ENCODE measurements at places on chromosomes 7 and 10.

DNA sequence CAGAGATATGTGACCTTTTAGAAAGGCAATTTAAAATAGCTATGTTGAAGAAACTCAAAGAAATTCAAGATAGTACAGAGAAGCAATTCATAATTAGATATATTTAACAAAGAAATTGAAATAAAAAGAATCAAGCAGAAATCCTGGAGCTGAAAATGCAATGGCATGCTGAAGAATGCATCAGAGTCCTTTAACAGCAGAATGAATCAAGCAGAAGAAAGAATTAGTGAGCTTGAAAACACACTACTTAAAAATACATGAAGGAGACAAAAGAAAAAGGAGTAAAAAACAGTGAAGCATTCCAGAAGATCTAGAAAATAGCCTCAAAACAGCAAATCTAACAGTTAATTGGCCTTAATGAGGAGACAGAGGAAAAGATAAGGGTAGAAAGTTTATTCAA is 20.0 kb downstream of the ZPBP start:
- DNase-seq = no peak

GRCh38 chr7:97024209-97025129 is at the start of gene DLX5:
Gene DLX5, minus strand, starts transcription at chr7:97024831. Its CDS starts 208 bp downstream, at chr7:97024623.
- DNase-seq = no peak

DNA sequence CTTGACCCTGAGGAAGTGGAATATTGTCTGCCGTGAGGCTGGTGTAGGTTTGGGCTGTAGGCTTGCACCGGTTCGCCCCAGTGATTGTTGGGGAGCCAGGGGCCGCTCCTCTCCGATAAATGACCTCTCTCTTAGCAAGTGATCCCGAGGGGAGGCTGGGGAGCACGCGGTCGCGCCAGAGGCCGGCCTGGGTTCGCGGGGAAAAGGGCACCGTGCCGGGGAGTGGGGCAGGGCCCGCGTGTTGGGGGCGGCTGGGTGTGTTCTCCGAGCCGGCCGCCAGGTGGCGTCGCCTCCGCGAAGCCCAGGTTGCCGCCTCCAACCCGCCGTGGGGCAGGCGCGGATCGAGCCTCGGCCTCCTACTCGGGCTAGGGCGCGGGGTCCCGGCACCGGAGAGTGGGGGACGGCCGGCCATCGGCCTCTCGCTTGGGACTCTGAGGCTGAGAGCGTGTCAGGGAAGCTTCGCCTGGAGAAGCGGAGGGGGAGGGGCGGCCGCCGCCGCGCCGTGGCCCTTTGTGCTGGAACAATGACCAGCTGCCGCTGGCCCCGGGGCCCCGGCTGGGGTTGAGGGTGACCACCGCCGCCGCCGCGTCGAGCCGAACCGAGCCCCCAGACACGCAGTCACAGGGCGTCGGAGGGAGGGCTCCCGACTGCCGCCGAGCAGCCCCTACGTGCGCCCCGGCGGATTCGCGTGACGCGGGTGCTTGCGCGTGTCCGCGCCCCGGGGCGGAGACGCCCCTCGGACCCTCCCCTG is 442 bp upstream of the LZTS2 start:
- DNase-seq = peak; percentile 79

GRCh38 chr7:22295402-22296264 is 61.3 kb downstream of the RAPGEF5 start:
- DNase-seq = peak; percentile 12

DNA sequence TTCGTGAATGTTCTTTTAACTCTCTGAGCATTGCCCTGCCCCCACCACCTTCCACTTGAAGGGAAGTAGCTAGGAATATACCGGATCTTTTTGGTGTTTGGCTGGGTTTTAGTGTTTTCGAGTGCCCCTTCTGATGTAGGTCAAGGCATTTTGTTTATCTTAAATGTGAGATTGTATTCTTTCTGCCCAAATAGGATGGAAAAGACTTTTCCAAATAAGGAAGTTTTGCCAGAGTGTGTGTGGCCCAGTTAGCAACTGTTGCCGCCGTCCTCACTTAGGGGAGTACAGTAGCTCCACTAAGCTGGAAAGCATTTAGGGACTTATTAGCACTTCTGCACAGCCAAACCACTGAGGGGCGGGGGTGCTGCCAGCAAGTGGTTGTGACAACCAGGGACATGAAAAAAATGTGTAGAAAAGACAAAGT is 29.8 kb upstream of the VCL start:
- DNase-seq = peak; percentile 34

DNA sequence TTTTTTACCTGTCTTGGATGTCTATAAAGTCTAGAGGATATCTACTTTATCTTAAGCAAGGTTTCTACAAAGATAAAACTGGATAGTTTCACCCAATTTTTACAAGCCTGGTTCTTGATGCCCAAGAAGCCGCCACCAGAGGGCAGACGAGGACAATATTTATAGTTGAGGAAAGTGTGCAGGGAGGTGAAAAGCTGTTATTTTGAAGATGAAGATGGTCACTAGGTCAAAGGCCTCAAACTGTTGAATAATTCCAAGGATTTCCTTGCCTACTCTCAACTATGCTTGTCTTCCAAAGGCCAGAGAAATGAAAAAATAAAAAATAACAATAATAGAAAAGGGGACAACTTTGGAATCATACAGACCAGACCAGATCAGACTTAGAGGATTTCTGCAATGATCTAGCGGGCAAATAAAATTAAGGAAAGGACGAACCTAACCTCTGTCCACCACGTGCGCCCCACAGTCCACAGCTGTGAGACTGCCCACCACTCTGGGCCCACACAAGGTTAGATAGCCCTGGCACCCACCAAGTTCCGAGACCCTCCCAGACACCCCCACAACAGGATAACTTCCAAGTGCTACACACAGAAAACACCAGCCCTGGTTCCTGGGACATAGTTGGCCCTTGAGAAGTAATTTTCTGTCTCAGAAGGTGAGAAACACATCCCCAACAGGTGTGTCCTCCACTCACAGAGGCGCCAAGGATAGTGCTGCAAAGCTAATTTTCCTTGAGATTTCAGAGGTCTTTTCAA is 2.8 kb downstream of the PKD1L1 start:
- peak; percentile 75 for DNase-seq

DNA sequence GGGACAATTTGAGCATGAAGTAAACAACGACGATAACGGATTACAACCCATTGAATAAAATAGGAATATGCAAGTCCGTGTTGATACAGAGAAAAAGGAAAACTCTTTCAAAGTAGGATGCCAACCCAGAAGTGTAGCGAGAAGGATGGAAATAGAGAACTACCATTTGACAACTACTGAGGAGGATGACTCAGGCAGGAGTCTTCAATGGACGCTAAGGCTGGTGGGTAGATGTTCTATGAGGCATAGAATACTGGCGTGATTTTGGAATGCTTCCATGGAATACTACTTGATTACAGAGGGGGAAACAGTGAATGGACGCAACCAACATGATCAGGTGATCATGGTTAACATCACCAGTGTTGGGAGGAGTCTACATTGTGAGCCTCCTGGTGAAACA is 828 bp upstream of the CFAP70 start:
- no peak for DNase-seq

- DNase-seq = peak; percentile 99
Measured at GRCh38 chr10:35195361-35196306, 69.0 kb downstream of the CREM start.

DNA sequence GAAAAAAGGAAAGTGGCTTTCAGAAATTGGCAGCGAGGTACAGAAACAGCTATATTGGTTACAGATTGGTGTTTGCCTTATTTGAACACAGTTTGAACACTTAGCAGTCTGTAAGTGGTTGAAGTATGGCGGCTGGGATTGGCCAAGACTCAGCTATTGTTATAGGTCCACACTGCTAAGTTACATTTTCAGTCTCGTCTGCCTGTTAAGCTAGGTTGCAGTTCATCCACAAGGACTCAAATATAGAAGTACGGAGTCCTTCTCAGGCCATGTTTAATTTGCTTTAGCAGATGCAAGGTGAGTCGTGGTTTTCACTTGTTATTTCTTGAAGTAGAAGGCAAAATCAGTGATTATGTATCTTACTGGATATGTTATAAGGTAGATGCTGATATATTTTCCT is 73.1 kb downstream of the STK31 start:
- no peak for DNase-seq

- DNase-seq = peak; percentile 53
Measured at GRCh38 chr7:44769776-44770294, 21.2 kb downstream of the ZMIZ2 start.

- DNase-seq = peak; percentile 20
Measured at GRCh38 chr10:103564776-103565520, 71.4 kb downstream of the NEURL1 start.

GRCh38 chr7:155213955-155214740 is 83.5 kb upstream of the INSIG1 start:
- DNase-seq = no peak

DNA sequence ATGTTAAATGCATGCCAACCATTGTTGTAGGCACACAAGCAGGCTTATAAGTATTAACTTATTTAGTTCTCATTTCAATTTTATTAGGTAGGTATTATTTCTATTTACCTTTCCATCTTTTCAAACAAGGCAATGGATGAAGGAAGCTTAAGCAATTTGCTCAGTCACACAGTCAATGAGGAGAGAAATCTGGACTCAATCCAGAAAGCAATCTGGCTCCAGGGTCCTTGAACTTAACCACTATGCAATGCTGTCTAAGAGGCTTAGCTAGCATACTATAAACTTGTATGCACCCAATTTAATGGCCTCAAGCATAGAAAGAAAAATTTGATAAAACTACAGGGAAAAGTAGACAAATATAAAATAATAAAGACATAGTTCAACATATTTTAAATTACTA is 88.6 kb downstream of the VWDE start:
- no peak for DNase-seq

DNA sequence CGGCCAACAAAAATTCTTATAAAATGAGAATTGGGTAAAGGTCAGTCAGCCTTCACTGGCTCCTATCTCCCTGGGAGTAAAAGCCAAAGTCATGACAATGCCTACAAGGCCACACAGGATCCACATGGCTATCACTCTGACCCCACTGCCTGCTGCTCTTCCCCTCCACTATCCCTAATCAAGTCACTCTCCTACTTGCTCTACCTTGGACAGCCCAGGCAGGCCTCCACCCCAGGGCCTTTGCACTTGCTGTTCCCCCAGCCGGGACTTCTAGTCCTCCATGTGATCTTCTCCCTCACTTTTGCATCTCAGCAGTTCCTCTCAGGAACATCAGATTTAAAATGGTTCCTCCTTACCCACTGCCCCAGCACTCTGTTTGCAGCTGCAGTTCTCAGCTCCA is 50.6 kb downstream of the PRR15 start:
- DNase-seq = no peak

- no peak for DNase-seq
Measured at GRCh38 chr7:144991041-144991440, 155.2 kb upstream of the TPK1 start.

DNA sequence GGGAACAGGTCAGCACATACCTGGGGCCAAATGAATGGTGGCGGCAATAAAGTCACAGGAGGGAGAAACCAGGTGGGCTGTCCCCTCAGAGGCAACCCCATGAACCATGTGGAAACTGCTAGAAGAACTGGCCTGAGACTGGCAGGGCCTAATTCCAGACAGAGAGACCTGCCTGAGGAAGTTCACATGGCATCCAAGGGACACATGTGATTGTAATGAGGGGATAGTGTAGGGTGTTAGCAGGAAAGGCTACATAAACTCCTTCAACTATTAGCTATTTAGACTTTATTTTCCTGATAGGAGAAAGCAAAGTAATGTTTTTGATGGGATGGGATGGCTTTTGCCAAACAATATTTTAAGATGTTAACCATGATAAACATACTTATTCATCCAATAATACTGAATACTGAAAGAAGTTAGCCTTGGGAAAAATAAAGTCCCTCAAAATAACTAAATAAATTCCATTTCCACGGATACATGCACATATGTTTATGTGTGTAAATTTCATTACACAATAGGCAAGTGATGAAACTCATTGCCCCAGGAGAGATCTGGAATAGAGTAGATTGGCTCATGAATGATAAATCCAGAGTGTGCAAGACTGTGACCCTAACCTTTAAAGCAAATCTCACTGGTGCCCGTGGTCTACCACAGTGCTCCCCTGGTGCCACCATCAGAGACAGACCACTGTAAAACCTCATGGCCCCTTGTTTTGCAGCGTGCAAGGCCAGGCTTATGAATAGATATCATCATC is 137.0 kb downstream of the NRF1 start:
- DNase-seq = peak; percentile 27

GRCh38 chr7:72394016-72394415 is 18.1 kb downstream of the CALN1 start:
- no peak for DNase-seq

GRCh38 chr10:2895594-2896196 is 171.7 kb upstream of the PFKP start:
- no peak for DNase-seq

- DNase-seq = no peak
Measured at GRCh38 chr7:92702535-92702934, 112.3 kb upstream of the FAM133B start.

DNA sequence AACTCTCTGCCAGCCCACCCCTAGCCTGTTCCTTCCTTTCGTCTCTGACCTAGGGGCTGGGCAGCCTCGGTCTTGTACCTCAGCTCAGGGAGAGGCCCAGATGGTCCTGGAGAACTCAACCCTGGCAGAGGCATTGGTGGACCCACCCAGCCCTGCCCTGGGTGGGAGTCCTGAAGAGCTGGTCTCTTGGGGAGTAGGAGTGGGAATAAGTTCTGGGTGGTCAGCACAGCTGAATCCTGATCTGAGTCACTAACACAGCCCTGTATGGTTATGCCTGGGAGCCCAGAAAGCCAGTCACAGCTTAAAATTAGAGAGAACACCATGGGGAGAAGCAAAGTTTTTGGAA is 84.0 kb downstream of the SORBS1 start:
- no peak for DNase-seq

All from fibroblast of pulmonary artery (primary cell).